Keratinocyte (primary cell): ENCODE measurements at places on chromosomes 6 and 20. TPM values are rescaled to one million over a fixed set of nuclear protein-coding genes. Genes with fewer than 3 reads are reported as not detected.

The AIF1 gene
- not detected in 3 replicates for polyA plus RNA-seq

The TCF15 gene
- polyA plus RNA-seq, result not detected in 3 replicates

The CRISP3 gene
- polyA plus RNA-seq, result 0.02 to 0.04 TPM in 2 of 3 replicates, not detected in the other

The SIRPA gene
- polyA plus RNA-seq, result 19.9 to 50.7 TPM (median 23.7 TPM) in 3 replicates

The AAR2 gene
- polyA plus RNA-seq, result 20.1 to 29.5 TPM (median 27.1 TPM) in 3 replicates

The CCN2 gene
- polyA plus RNA-seq, result 41.4 to 108 TPM (median 78.2 TPM) in 3 replicates
